ENCODE measurements at places on chromosomes 1 and 21.

GRCh38 chr1:182861994-182862393 lies 22.8 kb downstream of the DHX9 start:
- DNase-seq = no peak

DNA sequence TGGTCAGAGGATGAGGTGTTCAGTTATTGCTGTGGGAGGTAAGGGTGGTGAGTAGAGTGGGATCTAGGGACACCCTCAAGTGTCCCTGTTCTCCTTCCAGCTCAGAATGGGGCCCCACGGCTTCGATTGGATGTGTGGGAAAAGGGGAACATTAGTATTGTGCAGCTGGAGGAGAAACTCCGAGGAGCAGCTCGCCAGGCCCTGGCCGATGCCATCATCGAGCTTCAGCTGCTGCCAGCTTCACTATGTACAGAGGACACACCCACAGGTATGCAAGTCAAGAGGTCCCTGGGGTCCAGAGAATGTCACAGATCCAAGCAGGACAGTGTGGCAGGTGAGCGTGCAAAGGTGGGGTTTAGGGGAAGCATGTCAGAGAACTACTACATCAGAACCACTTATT lies 13.9 kb downstream of the HYI start:
- DNase-seq = no peak

DNA sequence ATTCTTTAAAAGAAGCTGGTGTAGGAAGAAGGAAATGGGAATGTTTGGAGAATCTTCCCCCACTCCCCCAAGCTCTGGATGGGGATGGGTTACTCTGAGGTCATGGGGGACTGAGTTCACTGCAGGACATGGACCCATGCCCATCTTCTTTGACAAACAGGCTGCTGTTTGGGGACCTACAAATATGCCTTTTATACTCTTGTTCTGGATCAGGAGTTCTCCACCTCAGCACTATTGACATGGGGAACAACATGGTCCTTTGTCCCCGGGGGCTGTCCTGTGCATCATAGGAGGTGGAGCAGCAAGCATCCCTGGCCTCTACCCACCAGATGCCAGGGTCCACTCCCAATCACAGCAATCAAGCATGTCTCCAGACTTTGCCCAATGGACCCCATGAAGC lies 365.8 kb upstream of the C1orf174 start:
- no peak for DNase-seq

DNA sequence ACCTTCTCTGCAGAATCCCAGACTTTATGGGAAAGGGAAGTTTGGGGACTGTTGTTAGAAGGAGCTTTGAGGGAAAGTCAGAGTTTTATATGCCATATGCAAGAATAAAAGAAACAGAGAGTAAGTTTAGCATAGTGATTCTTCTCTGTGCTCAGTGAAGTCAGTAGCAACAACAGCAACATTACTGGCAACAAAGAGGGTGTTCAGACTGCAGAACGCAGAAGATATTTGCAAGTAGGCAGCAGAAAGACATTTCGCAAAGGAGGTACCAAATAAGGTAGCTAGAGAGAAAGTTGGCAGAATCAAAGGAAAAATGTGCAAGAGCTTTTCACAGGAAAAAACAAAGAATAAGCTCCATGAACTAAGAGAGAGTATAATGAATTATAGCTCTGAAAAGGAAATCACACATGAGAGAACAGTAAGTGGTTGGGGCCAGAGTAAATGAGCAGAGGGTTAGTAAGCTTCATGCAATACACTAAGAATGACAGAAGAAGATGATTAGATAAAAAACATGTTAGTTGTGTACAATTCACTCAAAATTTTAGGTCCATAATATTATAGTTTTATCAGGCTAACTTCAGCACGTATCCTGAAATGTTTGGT lies 98.1 kb downstream of the NEGR1 start:
- DNase-seq = no peak

DNA sequence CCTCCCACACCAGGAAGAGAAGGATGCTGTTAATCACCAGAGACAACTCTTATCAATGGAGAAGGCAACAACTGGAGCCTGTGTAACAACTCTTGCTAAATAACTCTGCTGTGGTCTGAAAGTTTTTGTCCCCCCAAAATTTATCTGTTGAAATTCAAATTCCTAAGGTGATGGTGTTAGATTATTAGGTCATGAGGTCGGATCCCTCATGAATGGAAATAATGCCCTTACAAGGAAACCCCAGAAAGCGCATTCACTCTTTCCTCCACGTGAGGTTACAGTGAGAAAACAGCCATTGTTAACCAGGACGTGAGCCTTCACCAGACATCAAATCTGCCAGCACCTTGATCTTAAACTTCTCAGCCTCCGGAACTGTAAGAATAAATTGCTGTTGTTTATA lies 141.9 kb upstream of the CXADR start:
- DNase-seq = no peak
